Stimulated activated naive CD4-positive, alpha-beta T cell treated with Interleukin-2 at 50 U/mL for 16 hours (primary cell): ENCODE measurements at places on chromosomes 6 and 20.

DNA sequence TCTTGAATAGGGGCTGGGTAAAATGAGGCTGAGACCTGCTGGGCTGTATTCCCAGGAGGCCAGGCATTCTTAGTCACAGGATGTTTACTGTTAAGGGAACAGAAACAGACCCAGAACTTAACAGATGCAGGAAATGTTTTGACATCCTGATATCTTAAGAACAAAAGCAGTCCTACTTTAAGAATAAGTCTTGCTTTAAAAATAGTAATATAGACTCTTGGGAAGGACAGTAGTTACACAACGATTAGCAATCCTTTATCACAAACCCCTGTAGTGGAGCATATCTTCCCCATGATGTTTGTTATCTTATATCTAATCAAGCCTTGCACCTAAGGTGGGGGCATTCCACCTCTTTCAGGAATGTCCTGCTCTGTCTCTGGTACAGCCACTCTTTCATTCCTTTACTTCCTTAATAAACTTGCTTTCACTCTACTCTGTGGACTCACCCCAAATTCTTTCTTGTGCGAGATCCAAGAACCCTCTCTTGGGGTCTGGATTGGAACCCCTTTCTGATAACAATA is 493.7 kb upstream of the SULF2 start:
- DNase-seq, result no peak

DNA sequence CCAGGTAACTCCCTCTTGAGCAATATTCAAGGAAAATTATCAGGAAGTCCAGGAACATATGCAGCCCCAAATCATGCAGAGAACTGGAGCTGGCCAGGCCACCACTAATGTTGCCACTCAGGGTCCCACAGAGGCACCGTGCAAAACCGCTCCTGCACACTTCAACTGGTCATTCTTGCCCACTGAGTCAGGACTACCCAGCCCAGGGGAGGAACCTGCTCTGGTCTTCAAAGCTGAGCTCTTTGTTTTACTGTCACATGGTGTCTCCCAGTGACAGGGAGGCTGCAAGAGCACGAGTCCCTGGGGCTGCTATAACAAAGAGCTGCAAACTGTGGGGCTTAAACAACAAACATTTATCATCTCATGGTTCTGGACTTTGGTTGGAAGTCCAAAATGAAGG is 336.0 kb upstream of the PRDM1 start:
- no peak for DNase-seq

DNA sequence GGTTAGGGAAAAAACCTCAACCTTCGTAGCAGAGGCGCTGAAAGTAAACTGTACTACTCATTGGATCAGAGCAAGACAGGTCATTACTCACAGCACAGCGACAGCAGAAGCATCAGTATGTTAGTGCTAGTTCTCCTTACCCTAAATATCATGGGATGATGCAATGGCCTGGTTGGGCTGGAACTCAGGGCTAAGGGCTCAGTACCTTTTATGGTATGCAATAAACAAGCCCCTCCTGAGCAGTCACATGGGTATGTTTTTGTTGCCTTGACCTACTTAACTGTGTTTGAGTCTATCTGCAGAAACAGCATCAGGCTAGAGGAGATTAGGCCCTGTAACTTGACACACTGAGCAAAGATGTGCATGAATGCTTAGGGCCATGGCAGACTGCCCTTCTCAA is 369.4 kb upstream of the IMPG1 start:
- no peak for DNase-seq

GRCh38 chr6:139349464-139350020 is 24.9 kb downstream of the CITED2 start:
- DNase-seq, result no peak

DNA sequence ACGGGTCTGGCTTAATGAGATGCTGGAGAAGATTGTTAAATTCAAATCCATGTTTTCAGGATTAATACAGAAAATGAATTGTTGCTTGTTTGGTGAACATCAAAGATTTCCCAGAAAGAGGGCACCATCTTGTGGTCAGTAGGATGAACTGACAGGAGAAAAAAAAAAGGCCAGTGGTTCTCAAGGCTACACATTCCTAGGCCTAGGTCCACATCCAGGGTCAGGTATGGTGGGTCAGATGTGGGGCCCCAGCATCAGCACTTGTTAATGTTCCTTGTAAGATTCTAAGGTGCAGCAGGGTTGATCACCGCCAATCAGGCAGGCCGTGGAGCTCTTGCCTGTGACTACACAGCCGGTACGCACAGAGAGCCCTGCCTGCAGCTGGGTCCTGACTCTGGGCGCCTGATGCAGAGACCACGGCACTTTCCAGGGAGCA is 34.0 kb upstream of the FOXO3 start:
- no peak for DNase-seq

GRCh38 chr20:16000112-16000511 is 573.1 kb downstream of the KIF16B start:
- DNase-seq, result no peak

- no peak for DNase-seq
Measured at GRCh38 chr6:24844061-24844460, 45.3 kb upstream of the ARMH2 start.

DNA sequence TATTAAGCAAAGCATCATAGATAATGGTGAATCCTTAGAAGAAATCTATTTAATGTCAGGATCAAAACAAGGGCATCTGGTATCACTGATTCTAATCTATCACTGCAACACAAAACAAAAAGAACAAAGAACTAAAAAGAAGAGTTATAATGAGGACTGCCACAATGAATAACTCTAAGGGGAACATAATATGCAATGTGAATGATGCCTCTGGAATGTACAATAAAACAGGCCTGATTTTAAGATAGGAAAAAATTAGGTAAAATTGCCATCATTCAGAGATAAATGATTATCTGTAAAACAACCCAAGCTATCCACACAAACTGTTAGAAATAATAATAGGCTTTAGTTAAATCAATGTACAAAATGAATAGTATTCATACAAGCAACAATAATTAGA is 936.7 kb upstream of the CITED2 start:
- DNase-seq, result no peak

DNA sequence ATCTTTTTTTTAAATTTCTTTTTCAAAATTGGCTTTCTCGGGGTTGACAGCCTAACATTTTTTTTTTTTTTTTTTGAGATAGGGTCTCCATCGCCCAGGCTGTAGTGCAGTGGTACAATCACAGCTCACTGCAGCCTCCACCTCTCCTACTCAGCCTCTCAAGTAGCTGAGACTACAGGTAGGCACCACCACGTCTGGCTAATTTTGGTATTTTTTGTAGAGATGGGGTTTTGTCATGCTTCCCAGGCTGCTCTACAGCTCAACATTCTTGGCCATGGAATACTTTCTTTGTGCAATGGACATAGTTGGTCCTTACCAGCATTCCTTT is 6.4 kb upstream of the CTNNBL1 start:
- no peak for DNase-seq

DNA sequence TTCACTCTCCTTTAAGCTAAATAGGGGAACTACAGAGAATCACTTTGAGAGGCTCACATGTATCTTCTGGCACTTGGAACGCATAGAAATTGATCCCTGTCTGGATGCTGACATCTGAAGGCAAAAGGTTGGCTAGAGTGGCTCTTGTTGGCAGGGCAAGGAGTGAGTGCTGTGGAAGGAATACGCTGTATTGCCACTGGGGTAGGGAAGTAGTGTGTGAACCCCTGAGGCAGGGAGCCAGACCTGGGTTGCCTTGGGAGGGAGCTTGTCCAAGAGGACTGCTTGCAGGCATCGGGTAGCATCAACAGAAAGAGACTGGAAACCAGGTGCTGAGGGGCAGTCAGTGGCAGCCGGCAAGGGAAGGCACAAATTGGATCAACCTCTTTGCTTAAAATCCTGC is 8.9 kb upstream of the MMS22L start:
- no peak for DNase-seq

- no peak for DNase-seq
Measured at GRCh38 chr20:52033313-52033712, 158.3 kb downstream of the ZFP64 start.

GRCh38 chr6:129525055-129525454 is 184.9 kb downstream of the ARHGAP18 start:
- no peak for DNase-seq

DNA sequence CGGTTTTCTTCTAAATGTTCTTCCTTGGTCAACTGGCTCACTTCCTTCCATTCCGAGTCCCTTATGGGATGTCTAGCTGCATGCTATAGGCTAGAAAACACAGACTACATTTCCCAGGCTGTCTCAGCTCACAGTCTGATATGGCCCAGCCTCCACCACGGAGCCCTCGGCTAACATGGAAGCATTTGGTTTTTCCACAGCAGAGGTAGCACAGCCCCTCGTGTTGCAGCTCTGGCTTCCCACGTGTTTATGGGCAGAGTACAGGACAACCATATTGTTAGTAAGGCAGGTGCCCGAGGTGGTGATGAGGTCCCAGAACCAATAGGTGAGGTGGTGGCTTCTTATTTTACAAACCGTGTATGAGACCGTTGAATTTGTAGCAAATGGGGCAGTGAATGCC is 8.7 kb downstream of the GPLD1 start:
- no peak for DNase-seq

DNA sequence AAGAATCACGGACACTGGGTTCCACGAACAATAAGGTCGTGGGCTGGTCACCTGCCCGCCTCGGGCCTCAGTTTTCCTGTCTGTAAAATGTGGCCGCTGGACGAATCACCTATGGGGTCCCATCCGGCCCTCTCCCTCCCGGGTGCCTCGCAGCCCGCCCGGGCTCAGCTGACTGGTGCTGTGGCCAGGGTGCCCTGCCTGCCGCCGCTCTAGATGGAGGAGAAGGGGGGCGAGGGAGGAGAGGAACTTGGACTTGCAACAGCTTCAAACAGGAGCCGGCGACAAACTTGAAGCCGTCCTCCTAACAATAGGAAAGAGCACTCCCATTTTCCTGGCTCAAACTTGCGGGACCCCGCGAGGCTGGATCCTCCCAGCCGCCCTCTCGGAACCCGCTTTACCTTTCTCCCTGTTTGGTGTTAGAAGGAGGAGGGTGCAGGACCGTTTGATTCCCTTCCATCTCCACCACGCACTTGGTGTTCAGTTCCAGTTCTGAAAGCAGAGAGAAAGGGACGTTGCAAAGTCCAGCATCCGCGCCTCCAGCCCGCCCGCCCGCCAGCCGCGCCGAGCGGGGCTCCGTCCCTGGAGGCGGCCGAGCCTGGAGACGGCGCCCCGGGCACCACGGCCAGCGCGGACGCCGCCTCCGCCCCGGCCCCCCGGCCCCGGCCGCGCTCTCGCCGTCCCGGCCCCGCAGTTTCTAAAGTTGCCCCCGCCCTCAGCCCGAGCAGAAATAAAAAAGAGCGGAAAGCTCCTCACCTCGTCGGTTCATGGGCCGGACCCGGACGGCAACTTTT is 584 bp downstream of the KIF13A start:
- DNase-seq, result no peak

DNA sequence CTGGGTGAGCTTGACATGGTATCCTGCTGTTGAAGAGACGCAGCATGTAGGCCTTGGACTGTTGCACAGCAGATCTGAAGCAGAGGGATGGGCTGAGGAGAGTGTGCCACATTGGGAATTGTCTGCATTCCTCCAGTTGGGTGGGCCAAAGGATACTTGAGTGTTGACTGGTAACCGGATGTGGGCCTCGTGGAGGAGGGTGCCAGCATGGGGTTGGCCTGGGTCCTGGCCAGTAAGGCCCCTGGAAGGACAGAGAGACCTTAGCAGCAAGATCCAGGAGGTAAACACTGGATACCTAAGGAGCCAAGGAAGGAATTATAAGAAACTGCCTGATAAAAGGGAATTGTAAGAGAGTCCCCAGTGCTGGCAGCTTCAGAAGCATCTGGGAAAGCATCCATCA is 76.9 kb downstream of the FIG4 start:
- DNase-seq, result no peak

DNA sequence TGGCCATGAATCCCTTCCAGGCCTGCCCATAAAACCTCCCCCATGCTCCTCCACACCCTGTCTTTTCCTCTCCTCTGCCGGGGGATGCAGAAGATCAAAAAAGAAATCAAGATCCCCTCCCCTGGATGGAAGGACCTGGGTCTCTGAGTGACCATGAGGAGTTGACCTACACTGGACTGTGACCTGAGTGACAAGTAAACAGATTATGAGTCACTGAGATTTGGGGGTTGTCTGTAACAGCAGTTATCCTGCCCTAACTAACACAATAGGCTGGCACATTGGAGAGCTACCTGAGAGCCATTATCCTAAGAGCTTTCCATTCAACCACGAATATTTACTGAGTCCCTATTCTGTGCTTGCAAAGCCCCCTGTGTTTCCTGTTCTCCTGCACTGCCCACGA is 28.4 kb upstream of the SIRPA start:
- no peak for DNase-seq

GRCh38 chr6:151475653-151476523 is 17.9 kb upstream of the CCDC170 start:
- peak; percentile 15 for DNase-seq

DNA sequence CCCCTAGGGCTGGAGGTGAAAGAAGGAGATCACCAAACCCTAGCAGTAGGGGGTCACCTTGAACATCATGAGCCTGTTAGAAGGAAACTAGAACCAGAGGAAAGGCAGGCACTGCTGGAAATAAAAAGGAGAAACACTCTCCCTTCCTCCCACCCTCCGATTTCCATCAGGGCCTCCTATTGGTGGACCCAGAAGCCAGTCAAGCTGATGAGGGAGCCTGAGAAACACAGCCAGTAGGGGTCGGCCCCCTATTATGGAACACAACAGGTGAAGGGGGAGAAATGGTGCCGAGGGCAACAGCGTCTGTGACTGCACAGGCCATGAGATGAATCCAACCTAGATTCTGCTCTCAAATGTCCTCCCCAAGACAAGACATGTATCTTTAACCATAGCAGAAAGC is 156.1 kb upstream of the LRFN2 start:
- no peak for DNase-seq

DNA sequence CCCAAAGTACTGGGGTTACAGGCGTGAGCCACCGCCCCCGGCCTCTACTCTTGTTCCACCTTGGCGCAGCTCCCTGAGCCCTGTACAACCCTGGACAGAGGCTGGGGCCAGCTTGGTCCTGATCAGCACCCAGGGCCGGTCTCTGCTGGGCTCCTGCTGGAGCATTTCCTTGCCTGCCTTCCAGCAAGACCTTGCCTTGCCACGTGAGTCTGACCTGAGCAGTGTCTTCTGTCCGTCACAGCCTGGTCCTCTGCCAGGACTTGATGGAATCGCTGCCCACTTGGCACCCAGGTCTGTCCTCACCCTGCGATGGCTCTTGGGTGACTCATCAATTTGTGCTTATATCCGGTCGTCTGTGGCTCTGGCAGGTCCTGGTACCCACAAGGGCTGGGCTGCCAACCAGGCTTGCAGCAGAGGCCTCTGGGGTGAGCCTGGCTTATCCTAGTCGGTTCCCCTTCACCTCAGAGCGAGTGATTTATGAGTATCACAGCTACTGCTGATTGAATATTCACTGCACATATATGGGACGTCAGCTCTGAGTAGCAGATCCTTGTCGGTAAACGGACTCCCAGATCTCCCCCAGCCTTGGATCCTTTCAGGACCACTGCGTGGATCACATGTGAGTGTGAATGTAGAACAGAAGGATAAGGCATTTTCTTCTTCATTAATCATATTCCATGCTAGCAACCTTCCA is 10.1 kb upstream of the SULF2 start:
- DNase-seq, result no peak
